ENCODE measurements at places on chromosomes 2 and 18.

DNA sequence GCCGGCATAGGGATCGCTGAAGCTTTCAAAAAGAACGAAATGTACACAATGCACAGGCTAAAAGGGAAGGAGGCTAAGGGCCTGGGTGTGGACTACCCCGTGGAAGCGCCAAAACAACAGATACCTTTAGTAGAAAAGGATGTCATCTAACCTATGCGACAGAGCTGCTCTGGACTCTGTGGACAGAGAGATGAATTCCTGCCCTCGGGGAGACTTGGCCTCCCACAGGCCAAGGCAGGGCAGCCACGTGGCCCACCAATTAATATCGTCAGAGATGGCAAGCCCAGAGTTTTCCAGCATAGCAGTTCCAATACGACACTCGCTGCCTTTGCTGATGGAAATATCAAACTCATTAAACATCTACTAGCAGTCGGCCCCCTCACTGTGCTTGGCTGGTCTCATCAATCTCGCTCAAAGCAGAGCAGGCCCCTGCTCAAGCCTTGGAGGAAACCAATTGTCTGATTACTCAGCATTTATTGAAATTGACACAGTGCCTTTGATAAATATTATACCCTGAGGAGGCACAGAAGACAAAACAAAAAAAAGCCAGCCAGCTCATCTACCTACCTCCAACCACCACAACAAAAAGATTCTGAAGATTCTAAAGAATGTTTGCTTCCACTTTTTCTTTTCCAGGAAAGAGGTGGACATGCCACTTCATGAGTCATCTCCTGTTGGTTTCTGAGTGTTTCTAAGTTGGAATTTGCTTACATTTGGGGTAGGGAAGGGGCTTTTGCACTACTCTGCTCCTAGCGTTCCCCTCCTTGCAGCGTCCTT, 79.0 kb upstream of the ACAA2 start:
- DNase-seq = no peak

DNA sequence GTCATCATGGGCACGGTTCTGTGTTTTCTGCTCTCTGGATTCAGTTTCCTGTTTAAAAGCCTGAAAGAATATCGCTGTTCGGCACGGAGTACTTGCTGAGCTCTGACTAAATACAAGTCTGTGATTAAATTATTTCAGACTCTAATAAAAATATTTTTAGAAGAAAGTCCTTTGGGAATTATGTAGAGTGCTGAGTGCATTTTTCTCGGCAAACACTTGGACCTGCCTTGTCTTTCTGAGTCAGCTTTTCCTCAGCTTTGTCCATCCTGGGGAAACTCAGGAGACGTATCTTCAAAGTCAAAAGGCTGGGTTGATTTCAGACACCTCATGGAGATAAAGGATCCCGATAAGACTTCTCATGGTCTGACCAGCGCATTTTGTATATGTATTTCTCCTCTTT, 45.9 kb downstream of the IL1R2 start:
- no peak for DNase-seq

GRCh38 chr2:62505109-62505749, 766 bp downstream of the TMEM17 start:
- DNase-seq = no peak

DNA sequence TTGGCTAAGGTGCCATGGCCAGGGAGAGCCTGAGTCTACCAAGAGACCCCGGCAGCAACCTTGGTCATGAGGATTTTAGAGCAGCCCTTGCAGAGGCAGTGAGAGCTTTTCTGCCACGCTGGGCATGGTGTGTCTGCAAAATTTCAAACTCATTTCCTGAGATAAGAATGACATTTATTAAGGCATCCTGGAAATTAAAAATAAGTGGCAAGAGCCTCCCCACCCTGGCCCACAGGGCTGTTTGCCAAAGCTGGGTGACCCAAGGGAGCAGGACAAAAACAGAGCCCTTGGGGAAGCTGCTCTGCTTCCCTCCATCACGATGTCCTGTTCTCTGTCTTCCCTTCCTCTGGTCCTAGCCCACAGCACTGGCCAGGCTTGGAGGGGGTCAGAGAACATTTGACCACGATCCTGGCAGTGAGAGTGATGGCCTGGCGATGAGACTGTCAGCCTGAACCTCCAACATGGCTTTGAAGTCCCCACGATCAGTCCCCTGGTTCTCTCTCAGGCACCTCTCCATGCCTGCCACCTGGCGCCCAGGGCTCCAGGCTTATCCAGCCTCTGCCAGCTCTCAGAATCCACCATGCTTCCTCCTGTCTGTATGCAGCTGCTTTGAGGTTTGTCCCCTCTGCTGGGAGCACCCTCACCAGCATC, 68.9 kb upstream of the RMDN2 start:
- no peak for DNase-seq

- DNase-seq = no peak
These were observed 4.3 kb downstream of the AOX1 start for GRCh38 chr2:200590090-200590489.

DNA sequence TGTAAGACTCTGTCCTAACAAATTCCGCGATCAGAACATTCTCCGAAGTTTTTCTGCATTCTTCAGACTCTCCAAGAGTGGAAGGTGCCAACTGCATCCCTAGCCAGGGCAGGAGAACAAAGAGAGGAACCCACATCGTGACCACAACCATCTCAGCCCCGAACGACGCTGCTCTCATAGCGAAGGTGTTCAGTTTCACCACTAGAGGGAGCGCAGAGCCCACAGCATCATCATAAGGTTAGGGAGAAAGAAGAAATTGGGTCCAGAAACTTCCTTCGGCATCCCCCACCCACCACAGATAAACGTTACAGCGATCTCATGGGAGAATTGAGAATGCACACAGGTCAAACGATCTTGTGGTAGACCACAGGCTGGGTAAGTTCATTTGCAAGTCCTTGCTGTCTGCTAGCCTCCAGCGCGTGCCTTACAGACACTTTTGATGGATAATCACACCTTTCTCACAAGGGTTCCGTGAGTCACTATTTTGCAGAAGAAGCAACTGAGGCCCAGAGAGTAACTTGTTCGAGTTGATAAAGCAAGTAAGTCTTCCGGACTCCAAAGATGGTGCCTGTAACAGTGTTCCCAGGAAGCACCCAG, 53.7 kb upstream of the ARL4C start:
- peak; percentile 24 for DNase-seq

DNA sequence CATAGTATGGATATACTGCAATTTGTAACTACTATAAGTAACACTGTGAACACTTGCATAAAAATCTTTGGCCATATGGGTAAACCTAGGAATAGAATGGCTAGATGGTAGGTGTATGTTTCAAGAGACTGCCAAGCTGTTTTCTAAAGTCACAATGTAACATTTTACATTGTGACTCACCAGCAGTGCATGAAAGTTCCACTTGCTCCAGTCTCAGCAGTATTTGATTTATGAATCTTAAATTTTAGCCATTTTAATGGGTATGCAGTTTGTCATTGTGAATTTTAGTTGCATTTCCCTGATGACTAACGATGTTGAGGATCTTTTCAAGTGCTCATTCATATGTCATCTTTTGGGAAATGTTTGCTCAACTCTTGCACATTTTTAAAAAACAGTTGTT, 86.1 kb downstream of the FARSB start:
- DNase-seq = no peak

GRCh38 chr2:142599504-142599903, 278.0 kb upstream of the KYNU start:
- no peak for DNase-seq

DNA sequence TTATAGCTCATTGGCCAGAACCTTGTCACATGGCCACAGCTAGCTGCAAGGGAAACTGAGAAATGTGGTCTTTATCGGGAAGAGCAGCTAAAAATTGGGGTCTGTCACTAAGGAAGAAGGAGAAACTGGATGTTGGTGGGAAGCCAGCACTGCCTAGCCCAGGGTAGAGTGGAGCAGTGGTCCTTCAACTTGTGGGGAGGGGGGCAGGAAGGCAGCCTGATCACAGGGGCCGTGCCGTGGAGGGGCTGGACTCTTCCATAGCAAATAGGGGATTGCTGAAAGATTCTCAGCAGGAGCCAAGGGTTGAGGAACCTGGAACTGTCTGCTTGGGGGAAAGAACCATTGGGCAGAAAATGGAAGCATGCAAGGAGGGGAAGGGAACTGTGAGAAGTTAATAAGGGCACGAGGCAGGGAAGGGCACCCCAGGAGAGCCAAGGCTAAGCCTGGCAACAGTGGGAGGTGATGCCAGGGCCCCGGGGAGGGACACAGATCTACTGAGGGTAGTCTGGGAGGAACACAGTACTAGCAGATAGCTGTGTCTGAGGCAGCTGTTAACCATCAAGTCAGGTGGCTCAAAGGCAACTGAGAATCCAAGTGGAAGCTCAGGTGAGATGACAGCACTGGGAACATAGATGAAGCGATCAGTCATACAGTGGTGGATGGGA, 5.9 kb upstream of the NEURL3 start:
- DNase-seq = no peak

- no peak for DNase-seq
These were observed 2.4 kb downstream of the DNAJB2 start for GRCh38 chr2:219281588-219281987.

DNA sequence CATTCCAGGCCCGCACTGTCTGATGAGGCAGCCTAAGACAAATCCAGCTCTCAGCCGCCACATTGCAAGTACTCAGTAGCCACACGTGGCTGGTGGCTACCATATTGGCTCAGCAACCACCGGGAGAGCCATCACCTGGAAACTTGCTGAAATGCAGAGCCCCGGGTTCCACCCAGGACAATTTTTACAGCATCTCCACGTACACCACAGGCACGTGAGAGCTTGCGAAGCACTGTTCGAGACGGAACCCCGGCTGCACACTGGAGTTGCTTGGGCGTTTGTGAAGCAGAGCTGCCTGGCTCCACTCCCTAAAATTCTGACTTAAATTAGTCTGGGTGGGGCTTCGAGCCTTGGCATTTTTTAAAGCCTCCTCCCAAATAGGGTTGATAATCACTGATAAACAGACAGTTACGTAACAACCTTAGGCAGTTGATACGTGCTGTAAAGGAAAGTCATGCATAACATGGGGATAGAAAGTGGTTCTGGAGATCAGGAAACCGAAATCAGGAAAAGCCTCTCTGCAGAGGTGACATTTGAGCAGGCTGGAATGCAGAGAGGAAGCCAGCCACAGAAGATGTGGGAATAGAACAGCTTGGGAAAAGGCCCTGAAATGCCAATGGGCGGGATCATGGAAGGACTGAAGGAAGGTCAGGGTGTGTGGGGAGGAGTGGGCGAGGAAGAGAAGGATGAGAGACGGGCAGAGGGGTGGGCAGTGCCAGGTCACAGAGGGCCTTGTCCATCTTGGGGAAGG, 6.2 kb downstream of the ASAP2 start:
- DNase-seq = no peak

DNA sequence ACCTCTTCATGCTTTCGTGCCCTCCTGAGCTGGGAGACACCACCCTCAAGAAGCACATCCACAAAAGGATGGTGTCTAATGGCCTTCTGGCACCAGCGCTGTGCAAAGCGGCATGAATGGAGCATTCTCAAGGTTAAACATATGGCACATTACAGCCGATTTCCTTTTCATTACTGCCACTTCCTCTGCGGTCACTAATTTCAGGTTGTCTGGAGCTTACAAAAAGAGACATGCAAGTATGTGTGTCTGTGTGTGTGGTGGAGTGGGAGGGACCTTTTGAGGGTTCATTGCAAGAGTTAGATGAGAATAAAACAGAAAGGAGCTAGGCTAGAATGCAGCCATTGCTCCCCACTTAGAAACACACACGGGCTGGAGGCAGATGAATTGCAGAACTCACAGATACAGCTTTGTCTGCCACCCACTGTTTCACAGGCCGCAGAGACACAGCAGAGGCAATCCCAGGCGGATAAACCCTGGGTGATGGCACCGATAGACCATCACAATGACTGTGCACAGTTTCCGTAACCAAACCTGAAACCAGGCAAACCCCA, 76.0 kb downstream of the TGIF1 start:
- DNase-seq = peak; percentile 19

DNA sequence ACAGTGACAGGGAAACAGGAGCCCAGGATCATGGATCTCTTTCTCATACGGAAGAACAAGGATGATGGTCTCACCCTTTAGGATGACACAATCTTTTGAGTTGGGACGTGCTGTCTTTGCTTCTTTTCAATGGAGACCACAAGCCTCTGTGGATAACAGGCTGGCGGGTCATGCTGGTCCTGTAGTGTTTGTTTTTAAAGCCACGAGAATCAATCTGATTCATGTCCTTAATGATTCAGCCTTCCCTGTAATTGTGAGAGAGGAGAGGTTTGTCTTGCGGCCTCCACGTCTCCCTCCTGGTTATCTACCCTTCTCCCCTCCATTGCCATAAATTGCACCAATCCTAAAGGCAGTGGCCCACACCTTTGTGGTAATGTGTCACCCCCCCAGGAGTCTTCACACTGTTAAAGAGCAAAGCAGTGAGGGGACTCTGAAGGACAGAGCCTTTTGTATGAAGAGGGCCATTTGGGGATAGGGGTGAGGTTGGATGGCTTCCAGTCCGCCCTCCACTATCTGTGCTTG, 87.7 kb upstream of the TGFA start:
- no peak for DNase-seq

GRCh38 chr2:8481463-8482009, 200.3 kb upstream of the ID2 start:
- DNase-seq = peak; percentile 33

- no peak for DNase-seq
These were observed 396.5 kb upstream of the SALL3 start for GRCh38 chr18:78582898-78583738.

- no peak for DNase-seq
These were observed 955.8 kb downstream of the TDRD15 start for GRCh38 chr2:22079583-22079982.

DNA sequence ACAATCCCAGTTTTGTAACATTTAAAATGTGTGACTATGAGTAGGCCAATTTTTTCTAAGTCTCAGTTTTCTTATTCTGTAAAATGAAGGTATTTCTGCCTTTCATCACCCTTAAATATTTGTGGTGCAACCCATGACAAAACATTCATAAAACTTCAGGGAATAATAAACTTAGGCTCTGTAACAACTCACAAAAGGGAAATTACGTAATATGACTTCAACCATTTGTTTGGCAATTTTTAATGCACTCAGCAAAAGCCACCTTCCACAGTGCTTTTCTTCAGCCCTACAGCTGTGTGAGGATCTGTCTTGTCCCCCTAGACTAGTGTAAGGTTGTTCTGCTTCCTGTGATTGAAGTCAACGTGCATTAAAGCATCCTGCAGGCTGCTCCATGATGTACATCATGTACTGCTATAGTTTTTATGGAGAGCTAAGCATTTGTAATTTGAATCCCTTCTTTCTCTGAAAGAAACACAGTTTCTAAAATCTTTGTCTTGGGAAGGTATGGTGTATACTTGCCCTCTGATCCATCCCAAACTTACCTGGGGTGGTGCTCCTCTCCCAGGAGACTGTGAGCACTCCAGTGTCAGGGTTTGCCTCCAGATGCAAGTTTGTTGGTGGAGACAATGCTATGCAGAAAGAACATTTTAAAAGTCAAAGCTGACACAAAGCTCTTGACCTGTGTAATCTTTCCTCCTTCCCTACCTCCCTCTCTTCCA, 39.1 kb downstream of the FN1 start:
- no peak for DNase-seq

GRCh38 chr2:105919826-105920225, 175.1 kb downstream of the NCK2 start:
- peak; percentile 27 for DNase-seq

GRCh38 chr2:129812071-129812470, 167.4 kb upstream of the RAB6C start:
- no peak for DNase-seq

Data from stimulated activated CD4-positive, alpha-beta T cell treated with anti-CD3 and anti-CD28 coated beads, Interleukin-15, amount 100 ng/mL, for 48 hours (primary cell).